Amygdala (tissue), 56 donors: ENCODE measurements at places on chromosomes 1 and 21.

DNA sequence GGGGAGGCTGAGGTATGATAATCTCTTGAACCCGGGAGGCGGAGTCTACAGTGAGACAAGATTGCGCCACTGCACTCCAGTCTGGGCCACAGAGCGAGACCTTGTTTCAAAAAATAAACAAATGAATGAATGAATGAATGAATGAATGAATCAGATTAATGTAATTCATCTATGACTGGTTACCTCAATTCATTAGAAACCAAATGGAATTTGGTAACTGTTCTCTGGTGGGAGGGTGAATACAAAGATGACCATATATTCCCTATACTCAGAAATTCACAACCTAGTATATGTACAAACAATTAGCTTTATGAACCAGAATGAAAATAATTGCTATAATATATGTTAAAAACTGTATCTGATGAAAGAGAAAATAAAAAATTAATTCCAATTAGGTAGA, 80.9 kb downstream of the FAF1 start:
- DNase-seq = no peak

DNA sequence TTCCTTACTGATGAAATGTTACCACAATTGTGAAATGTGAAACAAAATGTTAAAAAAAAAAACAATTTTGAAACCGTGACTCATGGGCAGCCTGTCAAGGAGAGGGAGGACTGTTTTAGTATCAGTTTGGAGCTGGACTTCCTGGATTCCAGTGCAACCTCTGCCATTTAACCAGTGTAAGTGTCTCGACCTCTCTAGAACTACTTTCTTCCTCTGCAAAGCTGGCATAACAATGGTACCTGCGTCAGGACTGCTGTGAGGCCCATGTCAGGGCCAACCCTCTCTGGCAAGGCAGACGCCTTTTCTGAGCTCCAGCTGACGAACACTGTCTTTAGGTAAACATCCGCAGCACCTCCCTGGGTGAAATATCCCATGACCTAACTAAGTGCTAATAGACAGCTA, 20.9 kb downstream of the URB1 start:
- DNase-seq = no peak

- DNase-seq = no peak
Observed at GRCh38 chr1:76862447-76862846, 4.8 kb upstream of the ST6GALNAC5 start.

DNA sequence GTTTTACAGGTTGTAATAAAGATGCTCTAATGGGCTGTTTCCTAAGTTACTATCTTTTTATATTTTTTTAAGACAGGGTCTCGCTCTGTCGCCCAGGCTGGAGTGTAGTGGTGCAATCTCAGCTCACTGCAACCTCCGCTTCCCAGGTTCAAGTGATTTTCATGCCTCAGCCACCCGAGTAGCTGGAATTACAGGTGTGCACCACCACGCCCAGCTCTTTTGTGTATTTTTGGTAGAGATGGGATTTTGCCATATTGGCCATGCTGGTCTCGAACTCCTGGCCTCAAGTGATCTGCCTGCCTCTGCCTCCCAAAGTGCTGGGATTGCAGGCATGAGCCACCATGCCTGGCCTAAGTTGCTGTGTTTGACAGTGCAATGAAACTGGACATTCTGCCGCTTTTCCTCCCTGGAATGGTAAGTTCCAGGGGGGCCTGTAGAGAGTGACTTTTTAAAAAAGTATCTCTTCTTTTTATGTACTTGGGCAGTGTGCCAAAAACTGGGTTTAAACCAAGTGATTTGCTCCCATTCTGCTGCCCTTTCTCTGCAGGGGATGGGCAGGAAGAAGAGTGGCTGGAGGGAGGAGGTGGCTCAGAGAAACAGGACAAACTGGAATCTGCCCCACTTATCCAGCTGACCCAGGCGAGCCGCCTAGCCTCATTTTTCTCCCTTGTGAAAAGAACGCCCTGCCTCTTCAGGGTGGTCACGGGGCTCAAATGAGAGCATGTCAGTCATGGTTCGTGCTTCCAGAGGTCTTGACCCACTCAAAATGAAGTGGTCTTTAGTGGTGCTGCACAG, 2.3 kb downstream of the SLC37A1 start:
- no peak for DNase-seq

- DNase-seq = no peak
Observed at GRCh38 chr1:157704878-157705277, 4.3 kb upstream of the FCRL3 start.

GRCh38 chr1:226444901-226445300, 37.0 kb upstream of the PARP1 start:
- DNase-seq = no peak

DNA sequence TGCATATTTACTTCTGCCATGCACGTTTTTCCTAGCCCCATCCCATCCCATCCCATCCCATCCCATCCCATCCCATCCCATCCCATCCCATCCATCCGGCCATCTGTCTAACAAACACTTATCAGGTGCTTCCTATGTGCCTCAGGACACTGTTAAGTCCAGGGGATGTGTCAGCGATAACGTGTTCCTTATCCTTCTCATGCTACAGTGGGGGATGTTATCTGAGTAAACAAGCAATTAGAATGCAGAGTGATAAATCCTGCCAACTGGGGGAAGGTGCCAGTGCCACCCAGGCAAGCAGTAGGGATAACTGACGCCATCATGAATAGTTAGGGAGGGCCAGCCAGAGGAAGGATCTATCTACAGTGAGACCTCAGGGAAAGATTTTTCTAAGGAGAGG, 304.2 kb downstream of the CAMTA1 start:
- DNase-seq = no peak

- DNase-seq = no peak
Observed at GRCh38 chr1:154703170-154703569, 95.2 kb upstream of the ADAR start.

- DNase-seq = no peak
Observed at GRCh38 chr1:19456968-19457441, 28.3 kb downstream of the CAPZB start.

- DNase-seq = no peak
Observed at GRCh38 chr1:63475761-63476160, 47.3 kb downstream of the ITGB3BP start.

- DNase-seq = no peak
Observed at GRCh38 chr1:203663294-203663693, 36.7 kb downstream of the ATP2B4 start.

- DNase-seq = no peak
Observed at GRCh38 chr1:6600410-6601048, 2.1 kb downstream of the KLHL21 start.

GRCh38 chr21:17340081-17340480, 172.8 kb upstream of the CXADR start:
- DNase-seq = no peak

DNA sequence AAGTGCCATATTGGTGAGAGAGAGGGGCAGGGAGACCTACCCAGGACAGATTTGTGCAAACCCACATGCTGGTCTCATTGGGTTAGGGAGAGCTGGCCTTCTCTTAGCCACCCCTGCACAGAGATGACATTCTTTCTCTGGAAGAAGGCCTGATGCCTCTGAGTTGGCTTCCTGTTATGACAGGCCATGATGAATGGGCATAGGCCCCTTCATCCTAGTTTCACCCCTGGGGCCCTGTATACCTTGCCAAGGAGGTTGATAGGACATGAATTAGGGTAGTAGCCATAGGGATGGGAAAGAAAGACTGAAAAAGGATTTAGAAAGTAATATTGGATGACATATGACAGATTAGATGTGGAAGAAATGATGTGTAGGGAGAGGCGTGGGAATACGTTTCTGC, 46.6 kb downstream of the TENT5C start:
- no peak for DNase-seq

- no peak for DNase-seq
Observed at GRCh38 chr1:162660574-162660973, 28.3 kb downstream of the DDR2 start.

DNA sequence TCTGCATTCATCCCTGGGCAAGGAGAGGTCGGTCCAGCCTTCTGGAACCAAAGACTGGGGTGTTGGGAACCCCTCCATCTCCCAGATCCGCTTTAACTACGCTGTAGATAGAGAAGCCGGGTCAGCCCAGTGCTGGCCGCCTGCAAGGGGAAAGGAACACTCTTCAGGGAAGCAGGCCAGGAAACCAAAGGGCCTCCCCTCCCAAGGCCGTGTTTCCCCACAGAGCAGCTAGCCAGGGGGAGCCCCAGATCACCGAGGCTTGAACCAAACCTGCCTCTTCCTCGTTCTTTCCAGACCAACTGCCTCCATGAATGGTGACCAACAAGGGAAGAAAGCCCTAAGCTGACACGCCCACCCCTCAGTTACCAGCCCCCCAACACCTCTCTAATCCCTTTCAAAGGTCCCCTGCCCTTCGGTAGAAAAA, 1.2 kb upstream of the CHD5 start:
- no peak for DNase-seq

GRCh38 chr1:230549625-230550024, 92.7 kb upstream of the COG2 start:
- no peak for DNase-seq

- no peak for DNase-seq
Observed at GRCh38 chr1:47732489-47732888, 264.7 kb downstream of the TRABD2B start.

- no peak for DNase-seq
Observed at GRCh38 chr1:59497616-59498015, 200.7 kb downstream of the FGGY start.

- DNase-seq = no peak
Observed at GRCh38 chr1:106120789-106121188, 935.7 kb upstream of the PRMT6 start.

DNA sequence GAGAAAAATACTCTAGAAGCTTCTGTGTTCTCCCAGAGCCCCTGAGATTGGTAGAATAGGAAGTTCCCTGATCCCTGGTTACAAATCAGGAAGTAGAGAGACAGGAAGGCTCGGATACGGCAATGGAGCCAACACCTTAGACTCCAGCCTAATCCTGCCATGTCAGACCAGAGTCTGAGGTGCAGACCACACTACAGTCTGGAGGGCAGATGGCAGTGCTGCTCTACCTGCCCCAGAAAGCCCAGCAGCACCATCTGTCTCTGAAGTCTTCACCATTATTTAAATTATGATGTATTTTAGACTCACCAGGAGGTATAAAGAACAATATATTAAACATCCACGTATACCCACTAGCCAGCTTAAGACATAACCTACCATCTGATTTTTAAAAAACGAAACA, 93.0 kb downstream of the MTR start:
- DNase-seq = no peak

- no peak for DNase-seq
Observed at GRCh38 chr1:231866392-231867331, 240.1 kb downstream of the DISC1 start.

- peak; percentile 10 for DNase-seq
Observed at GRCh38 chr1:35708441-35708921, 10.2 kb downstream of the C1orf216 start.

DNA sequence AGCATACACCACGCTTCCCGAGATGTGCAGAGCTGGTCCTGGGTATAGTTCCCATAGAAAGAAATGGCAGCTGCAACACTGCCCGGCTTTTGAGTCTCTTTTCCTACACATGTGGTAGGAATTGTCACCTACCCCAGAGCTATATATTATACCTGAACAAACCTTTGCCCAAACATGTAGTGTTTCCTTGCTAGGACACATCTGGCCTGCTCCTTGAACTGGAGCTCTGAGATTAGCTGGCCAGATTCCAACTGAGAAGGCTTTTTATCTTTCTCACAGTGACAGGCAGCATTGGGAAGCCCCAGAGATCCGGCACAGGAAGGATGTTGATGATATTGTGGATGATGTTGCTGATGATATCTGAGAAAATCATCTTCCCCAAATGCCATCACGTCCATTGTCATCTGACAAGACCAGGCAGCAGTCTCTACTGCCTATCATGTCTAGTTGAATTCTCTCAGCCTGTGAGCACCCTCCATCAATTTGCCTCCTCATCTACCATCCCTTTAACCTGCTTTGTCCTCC, 115.0 kb upstream of the SMYD2 start:
- DNase-seq = no peak

DNA sequence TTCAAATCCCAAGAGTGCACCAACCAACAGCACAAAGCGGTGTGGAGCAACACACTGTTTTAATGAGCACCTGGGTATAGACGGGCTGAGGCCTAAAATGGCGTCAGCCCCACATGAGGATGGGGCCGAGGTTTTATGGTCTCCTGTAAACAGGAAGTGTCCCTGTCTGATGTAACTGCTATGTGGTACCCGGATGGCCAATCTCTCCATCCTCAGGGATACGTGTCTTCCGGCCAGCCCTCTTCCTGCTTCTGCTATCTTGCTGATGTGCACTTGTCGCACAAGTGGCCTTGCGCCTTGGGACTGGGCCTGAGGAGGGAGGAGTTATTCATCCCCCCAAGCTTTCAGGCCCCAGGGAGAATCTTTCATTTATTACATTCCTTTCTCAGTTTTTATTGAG, 73.5 kb downstream of the CNST start:
- DNase-seq = no peak

DNA sequence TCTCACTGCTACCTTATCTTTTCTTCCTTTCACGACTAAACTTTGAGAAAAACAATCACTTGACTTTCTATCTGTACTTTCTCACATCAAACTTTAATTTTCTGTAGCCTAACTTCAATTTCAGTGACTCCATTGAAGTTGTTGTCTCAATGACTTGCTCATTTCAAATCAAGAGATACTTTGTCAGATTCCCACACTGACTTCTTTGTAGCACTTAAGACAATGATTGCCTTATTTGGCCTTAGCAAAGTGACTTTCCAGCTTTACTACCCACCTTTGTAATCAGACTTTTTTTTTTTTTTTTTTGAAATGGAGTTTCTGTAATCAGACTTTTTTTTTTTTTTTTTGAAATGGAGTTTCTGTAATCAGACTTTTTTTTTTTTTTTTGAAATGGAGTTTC, 37.0 kb downstream of the AGO4 start:
- DNase-seq = no peak

- DNase-seq = no peak
Observed at GRCh38 chr1:183212870-183213269, 26.8 kb downstream of the LAMC2 start.

GRCh38 chr1:58454385-58454784, 92.1 kb downstream of the OMA1 start:
- DNase-seq = no peak

GRCh38 chr21:35984654-35985361, 75.5 kb downstream of the SETD4 start:
- no peak for DNase-seq

DNA sequence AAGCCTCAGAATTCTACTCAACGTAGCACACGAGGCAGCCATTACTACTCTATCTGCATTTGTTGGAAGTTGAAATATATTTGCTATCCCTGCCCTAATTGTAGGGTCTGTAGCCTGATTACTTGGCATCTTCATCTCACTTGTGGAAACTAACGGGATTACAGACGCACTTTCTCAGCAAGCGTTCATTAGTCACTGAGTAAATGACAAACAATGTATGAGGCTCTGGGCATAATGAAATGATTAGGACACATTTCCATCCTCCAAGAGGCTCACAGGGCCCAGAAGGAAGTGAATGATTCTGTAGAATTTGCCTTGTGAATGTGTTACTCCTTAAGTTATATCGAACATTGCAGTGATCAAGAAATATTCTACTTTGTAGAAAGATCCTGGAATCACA, 78.1 kb downstream of the KIF26B start:
- no peak for DNase-seq
